ENCODE measurements at places on chromosomes 2 and 18.

DNA sequence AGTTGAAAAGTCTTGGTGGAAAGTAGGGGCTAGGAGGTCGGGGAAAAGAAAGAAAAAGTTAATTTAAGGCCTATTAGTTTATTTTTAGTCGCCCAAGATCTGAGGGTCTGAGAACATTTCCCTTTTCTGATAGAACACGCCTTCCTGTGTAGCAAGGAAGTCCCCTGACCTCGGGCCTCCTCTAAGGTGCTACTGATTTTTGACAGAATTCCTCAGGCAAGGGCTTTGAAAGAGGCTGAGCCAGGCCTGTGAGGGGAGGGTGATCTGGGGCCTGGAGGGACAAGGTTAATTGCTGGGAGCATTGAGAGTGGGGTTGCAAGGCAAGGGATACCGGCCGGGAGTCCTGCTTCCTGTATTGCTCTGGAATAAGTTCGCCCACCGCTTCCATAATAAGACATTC lies 131.4 kb upstream of the MYCN start:
- DNase-seq: no peak

DNA sequence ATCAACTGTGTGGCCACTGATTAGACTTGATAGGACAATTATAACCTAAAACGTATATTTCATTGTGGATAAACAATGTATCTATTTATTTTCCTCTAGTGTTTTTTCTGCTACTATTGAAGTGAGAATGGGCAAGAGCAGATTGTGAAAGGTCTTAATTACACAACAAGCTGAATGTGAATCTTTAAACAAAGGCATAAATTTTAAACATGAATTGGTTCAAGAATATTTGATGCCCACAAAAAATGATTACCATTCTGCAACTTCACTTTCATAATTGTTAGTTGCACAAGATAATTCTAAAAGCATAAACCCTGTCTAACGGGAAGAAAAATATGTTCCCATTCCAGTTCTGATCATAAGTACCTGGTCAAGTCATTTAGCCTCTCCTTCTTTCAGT lies 285.6 kb downstream of the GULP1 start:
- DNase-seq: no peak

DNA sequence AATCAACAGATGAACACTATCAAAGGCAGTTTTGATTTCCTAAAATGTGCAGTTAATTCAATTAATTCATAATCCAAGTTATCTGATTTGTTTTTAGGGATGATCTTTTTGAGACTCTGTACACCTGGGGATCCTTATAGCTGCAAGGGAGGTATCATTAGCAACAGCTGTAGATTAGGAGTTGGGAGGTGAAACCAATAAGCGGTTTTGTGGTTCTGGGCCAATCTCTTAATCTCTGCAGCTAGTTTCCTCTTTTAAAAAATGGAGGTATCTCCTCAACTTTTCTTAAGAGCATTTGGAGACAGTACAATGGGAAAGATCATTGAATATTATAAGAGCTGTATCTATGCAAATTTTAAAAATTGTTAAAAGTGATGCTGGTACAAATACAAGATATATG lies 126.0 kb downstream of the MC4R start:
- DNase-seq: no peak

DNA sequence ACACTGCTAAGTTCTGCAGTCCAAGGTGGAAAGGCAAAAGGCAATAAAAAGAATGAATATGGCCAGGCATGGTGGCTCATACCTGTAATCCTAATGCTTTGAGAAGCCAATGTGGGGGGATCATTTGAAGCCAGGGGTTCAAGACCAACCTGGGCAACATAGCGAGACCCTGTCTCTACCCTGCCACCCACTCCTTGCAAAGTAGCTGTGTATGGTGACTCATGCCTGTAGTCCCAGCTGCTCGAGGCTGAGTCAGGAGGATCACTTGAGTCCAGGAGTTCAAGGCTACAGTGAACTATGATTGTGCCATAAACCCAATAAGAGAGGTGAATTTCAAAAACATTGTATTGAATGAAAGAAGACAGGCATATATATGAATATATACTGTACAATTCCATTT lies 2.4 kb downstream of the MYL12B start:
- no peak for DNase-seq

- no peak for DNase-seq
These were observed 223.4 kb downstream of the MYT1L start for GRCh38 chr2:2107627-2108026.

DNA sequence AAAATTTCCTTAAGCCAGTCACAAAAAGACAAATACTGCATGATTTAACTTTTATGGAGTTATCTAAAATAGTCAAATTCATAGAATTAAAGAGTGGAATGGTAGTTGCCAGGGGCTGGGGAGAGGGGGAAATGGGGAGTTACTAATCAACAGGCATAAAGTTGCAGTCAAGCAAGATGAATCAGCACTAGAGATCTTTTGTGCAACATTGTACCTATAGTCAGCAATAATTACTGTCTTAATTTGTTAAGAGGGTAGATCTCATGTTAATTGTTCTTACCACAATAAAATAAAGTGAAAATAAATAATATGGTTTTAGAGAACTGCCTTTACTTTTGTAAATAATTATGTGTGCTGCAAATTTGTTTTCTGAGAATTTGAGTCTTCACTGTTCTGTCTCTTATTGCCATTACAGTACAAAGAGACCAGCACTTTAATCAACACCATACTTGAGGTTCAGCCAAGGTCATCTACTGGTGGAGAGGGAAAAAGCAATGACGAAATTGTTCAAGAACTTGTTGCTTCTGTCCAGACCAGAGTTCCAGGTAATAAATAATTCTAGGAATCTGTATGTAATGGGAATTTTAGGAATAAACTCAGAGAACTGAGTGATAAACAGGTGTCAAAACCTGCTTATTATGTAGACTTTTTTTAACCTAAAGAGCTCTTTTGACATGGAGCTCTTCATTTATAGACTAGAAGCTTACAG lies 75.5 kb downstream of the TRABD2A start:
- DNase-seq: no peak

GRCh38 chr18:76524900-76525698 lies 30.1 kb upstream of the ZNF516 start:
- DNase-seq: peak; percentile 60

DNA sequence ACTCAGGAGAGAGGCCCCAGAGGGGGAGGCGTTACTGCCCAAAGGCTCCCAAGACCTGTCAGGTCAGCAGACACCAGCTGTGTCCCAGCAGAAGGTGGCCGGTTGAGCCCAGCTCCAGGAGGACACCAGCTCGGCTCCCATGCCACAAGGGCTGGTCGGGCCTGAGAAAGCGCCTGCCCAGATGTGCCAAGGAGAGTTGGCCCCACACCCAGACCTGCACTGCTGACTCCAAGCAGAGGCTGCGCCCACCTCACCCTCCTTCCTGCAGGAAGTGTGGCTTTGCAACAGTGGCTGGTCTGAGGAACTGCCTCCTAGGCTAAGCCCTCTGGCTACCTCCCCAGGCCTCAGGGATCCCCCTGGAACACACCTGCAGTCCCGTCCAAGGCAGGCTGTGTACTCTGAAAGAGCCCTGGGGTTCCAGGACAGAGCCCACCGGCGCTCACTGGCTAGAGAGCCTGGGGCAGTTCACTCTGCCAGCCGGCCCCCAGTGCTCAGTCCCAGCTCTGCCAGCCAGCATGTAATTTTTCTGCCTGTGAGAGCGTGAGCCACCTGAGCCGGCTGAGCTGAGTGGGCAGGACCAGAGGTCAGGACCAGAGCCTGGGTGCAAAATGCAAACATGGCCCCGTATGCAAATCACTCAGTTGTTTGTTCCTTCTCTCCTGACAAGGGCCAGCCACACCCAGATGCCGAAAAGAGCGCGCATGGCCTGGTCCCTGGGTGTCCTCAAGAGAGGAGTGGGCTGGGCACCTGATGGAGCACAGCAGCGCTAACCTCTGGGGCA lies 36.9 kb upstream of the PTMA start:
- DNase-seq: no peak

DNA sequence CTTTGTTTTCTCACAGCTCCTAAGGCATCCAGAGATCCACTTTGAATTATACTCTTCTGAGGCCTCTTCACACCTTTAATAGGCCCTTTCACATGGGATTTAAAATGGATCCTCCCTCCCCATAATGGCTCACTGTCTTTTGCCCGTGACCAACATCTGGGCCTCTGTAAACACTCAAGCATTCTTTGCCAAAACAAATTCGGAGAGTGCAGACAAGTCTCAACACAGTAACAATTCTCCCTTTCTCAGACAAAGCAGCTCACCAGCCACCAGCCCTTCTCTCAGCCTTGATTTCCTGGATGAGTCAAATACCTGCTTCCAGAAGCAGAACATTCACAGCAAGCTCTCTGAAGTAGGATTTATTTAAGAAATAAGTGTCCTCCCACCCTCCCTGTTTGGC lies 14.0 kb upstream of the IMP4 start:
- no peak for DNase-seq

DNA sequence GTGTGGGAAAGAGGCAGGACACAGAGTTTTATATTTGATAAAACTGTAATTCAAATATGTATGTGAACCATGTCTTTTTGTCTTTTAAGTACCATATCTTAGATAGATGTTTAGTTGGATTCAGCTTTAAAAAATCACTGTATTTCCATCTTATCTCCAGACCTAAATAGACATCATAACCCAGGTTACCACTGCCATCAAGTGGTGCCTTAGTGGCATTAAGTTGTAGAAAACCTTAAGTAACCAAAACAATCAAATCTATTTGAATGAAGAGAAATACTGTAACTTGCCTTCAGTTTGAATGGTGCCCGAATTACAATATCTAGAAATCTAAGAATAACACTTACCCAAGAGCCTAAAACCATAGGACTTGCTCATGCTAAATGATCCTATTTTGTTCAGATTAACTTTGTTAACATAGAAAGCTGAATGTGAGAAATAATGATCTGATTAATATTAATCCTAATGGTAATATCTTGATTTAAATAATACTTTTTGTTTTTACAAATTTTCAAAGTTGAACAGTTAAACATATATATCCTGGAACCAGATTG lies 92.5 kb upstream of the MAP2 start:
- DNase-seq: no peak

GRCh38 chr18:58581265-58581664 lies 47.6 kb downstream of the ALPK2 start:
- DNase-seq: no peak

GRCh38 chr2:237505188-237505939 lies 18.3 kb downstream of the MLPH start:
- no peak for DNase-seq

- no peak for DNase-seq
These were observed 161.3 kb downstream of the SPP2 start for GRCh38 chr2:234211797-234212196.

DNA sequence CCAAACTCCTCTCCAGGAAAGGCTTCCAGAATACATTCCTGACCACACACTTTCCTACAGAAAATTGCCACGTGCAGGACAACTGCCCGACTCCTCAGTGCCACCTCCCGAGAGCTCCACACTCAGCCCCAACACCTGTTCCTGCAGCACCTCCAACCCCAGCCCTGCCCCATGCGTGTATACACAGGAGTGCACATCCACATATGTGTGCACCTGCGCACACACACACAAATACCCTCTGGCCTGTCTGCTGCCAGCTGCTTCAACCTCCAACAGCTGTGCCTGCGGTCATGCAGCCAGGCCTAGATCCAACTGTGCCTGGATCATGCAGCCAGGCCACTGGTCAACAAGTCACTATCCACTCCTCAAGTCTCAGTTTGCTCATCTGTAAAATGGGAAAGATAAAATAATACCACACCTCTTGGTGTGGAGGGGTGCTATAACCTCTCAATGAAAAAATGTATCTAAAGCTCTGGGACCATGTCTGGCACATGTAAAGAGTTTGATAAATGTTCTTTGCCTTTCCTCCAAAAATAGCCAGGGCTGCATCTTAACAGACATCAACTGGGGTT lies 152.1 kb upstream of the ID2 start:
- no peak for DNase-seq

- no peak for DNase-seq
These were observed 127.9 kb downstream of the EVA1A start for GRCh38 chr2:75432761-75433361.

DNA sequence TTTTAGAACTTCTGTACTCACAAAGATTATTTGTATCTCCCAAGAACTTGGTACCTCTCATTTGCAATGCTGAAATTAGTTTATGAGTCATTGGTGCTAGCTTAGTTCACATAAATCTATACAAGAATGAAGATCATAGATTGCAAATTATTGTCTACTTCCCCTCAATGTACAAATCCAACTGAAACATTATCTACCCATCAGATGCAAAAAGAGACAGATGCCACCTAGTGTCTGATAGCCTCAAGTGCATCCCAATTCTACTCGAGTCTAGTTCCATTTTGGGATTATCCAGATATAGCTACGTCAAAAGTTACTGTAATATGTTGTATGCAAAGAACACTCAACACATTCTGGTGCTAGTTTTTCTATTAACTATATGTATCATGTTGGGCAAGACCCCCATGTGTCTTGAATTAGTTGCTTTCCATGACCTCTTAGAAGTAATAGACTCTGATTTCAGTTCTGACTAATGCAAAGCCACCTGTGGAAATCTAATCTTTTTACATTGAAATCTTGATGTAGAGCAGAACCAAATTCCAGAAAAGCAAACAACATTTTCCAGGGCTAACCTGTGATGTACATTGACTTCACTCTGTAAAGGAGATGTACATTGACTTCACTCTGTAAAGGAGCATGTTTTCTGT lies 210.0 kb downstream of the RBM43 start:
- peak; percentile 42 for DNase-seq

DNA sequence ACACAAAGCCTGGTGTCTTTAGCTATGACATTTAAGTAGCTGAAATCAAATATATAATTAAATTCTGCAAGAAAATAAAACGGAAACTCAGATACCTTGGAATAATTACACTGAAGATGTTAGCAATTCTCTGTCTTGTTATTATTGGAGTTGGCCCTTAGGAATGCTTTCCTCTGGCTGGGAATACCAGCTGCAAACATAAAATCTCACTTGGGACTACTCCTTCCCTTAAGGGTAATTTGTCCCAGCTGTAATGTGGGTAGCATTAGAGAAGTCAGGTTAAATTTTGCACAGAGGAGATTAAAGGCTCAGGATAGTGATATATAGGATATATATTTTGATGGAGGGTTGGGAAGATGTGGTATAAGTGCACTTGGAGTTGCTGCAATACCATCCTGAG lies 37.3 kb upstream of the GRP start:
- no peak for DNase-seq
